ENCODE measurements at places on chromosomes 3 and 15.

DNA sequence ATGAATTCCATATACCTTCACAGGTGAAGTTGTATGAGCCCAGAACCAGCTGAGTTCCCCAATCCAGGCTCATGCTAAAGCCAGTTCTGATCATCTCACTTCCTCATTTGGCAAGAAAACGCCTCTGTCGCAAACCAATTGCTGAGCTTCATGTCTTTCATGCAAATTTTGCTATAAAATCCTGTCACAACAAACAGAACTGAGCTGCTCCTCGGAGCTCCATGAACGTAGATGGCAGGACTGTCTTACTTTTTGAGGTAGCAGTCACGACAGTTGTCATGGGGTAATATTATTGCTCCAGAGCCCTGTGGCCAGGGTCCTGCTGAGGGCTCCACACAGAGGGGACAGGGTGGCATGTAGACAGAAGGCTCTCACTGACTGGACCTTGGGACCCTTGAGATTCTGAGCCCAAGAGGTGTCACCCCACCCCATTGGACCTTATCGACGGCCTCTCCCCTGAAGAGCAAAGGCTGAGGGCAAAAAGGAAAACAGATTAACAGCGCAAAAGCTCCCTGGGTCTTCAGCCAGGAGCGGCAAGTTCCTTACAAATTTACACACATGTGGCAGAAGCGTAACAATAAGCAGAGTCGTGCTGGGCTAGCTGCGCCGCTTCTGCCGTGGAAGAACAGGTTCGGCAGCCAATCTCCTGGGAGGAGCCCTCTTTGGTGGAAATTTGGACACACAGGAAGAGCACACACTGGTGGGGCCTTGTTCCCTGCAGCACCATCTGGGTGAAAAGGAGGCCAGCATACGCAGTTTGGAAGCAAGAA is 249.2 kb downstream of the OPA1 start:
- DNase-seq = no peak
- H3K4me1 ChIP-seq = peaks cover 6% of the 10 kb centered on the region
- H3K36me3 ChIP-seq = peaks cover 4% of the 10 kb centered on the region
- peaks cover 76% of the 10 kb centered on the region for H3K27me3 ChIP-seq
- H3K4me3 ChIP-seq = no peak overlapping the region
- H3K27ac ChIP-seq = no peak overlapping the region

DNA sequence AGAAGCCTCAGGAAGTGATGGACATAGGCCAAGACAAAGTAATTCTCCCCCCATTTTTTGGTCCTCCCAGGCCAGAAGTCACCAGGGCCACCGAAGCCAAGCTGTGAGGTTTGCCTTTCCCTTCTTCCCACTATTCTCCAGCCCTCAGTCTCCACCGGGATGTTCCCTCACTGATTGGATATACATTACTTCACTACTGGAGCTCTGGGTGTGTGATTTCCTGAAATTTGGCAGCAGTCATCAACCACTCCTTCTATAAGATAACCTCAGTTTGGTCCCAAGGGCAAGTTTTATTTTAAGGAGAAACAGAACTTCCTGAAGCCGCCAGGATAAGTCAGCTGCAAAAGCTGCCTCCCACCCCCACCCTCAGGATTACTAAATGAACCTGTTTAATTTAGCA is 11.3 kb downstream of the SLCO2A1 start:
- peaks cover 1% of the 10 kb centered on the region for H3K27me3 ChIP-seq
- H3K4me3 ChIP-seq = no peak overlapping the region

DNA sequence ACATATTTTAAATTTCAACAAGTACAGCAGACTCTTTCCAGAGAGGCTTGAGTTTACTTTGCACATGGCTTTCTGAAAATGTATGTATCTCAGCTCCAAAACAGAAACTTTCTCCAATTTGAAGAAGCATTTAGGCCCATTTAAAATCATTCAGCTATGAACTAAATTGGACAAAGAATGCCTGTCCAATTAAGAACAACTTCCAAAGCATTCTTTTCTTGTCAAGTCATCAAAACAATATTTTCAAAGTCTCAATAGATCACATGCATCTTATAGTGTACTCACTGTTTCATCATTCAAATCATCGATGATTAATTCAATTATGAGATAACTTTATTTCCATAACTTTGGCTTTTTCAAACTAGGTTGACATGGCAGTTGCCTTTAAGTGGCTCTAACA is 95.2 kb downstream of the KBTBD8 start:
- no peak overlapping the region for H3K4me3 ChIP-seq
- H3K27me3 ChIP-seq = peaks cover 11% of the 10 kb centered on the region
- no peak for DNase-seq

DNA sequence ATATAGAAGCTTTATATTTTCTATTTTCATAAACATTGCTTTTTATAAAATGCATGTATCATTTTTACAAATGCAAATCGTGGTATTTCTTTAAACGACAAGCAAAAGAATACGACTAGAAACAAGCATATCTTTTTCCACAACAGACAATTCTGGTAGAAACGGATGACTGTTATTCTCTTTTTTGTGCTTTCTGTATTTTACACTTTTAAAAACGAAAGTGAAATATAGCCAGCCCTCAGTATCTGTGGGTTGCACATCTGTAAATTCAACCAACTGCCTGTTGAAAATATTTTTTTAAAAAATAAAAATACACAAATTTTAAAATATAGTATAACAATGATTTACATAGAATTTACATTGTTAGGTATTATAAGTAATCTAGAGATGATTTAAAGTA is 61.3 kb downstream of the PRTG start:
- no peaks in the 10 kb centered on the region for H3K4me1 ChIP-seq
- no peak for DNase-seq
- H3K27ac ChIP-seq = no peak overlapping the region
- no peak overlapping the region for H3K4me3 ChIP-seq
- H3K27me3 ChIP-seq = no peaks in the 10 kb centered on the region

DNA sequence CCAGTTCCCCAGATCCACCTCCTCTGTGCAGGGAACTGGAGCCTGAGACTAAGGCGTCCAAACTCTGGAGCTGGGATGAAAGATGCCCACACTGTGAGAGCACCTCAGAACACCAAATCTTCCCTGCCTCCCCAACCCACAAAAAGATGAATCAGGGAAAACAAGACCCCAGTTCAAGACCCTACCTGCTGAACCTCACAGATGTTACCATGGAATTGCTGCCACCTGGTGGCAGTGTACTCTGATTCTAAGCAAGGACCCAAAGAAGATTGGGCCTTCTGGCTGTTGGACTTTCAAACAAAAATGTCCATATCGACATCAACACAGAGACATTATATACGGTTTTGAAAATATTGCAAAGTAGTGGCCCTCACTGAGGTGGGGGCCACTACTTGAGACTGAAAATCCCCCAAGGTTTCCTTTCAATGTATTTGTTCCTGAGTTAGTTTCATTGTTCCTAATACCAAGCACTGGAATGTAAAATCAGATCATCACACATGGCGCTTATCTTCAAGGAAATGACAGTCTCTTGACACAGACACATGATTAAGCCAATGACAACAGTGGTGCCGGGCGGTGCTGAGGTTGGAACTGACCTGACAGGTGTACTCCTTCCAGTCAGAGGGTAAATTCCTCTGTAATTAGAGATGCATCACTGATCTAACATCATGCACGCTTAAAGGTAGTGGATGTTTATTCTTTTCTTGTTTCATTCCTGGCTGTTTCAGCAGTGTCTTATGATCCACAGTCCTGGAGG is 67.6 kb downstream of the SLC6A11 start:
- no peak overlapping the region for H3K27ac ChIP-seq
- peaks cover 67% of the 10 kb centered on the region for H3K27me3 ChIP-seq
- no peaks in the 10 kb centered on the region for H3K4me1 ChIP-seq
- DNase-seq = no peak
